Ovary (tissue), 10 donors: ENCODE measurements at places on chromosomes 3 and 15.

- no peak for DNase-seq
Observed at GRCh38 chr3:88440701-88441100, 290.9 kb downstream of the C3orf38 start.

DNA sequence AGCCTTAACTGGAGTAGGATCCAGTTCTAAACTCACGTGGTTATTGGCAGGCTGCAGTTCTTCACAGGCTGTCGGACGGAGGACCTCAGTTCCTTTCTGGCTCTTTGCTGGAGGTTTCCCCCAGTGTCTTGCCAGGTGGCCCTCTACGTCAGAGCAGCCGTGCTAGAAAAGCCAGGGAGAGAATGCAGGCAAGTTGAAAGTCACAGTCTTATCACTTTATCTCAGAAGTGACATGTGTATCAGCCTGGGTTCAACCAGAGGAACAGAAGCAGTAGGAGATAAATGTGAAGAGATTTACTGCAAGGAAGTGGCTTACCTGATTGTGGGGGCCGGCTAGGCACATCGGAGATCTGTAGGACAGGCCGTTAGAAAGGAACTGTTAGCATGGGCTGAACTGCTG, 125.3 kb upstream of the BNIP2 start:
- DNase-seq, result no peak

- DNase-seq, result peak; percentile 52
Observed at GRCh38 chr3:9552252-9552999, 1.2 kb downstream of the LHFPL4 start.

GRCh38 chr15:89167267-89168176, 53.9 kb downstream of the RLBP1 start:
- no peak for DNase-seq

GRCh38 chr15:74955796-74956647, 550 bp downstream of the RPP25 start:
- peak; percentile 83 for DNase-seq

DNA sequence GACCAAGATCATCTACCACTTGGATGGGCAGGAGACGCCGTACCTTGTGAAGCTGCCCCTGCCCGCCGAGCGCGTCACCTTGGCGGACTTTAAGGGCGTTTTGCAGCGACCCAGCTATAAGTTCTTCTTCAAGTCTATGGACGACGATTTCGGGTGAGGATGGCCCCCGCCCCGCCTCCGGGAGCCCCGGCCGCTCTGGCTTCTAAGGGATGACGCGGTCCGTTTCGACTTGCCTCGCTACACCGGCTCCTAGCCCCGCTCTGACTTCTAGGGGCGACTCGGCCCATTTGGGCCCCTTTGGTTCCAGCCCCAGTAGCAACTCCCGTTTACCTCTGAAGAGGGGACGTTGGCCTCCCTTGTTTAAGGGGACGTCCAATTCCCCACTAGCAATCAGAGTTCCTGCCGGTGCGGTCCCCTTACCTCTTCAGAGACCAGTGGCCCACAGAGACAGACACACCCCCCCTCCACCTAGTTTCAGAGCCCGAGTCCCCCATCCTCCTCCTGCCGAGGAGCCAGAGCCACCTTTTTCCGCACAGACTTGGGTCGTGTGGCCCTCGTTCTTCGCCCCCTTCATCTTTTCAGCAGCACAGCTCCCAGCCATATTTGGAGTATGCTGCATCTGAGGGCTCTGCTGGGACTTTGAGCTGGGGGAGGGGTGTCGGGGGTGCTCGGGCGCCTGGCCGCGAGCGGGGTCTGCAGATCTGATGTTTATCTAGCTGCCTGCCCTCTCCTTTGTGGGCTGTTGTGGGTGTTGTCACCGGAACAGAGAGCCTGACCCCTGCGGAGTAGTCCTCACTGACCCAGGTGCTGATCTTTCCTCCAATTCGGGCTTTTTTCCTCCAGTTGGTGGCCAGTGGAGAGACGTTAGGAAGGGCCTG, 706 bp downstream of the DVL3 start:
- DNase-seq, result no peak

DNA sequence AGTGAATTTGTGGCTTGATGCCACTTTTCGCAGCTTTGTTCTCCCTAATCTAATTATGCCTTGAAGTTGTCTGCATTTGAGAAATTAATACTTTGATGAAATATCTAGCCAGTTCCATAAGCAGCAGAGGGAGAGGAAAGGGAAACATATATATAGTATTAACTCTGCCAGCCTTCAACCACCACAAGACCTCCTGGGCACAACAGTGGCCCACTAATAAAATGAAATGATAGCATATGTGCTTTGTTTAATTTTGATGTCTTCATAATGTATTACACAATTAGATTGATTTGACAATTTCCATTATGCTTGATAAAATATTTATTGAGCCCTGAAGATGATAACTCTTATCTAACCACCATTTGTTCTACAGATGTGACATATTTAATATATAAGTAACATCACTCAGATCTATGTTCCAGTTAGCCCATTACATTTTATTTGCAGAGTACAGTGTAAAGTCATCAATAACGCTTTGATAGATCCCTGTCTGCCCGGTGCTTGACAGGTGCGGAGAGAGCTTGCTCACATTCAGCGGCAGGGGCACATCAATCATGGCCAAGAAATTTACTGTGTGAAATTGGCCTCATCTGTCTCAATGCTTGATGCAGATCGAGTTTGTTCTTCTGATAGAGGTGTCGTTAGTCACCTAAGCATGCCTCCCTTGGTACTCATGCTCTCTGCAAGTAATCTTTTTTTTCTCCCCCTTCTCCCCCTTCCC, 187.4 kb downstream of the MECOM start:
- no peak for DNase-seq

GRCh38 chr15:69591905-69592508, 139.4 kb downstream of the RPLP1 start:
- no peak for DNase-seq

GRCh38 chr3:27290760-27291159, 78.4 kb downstream of the NEK10 start:
- DNase-seq, result no peak

DNA sequence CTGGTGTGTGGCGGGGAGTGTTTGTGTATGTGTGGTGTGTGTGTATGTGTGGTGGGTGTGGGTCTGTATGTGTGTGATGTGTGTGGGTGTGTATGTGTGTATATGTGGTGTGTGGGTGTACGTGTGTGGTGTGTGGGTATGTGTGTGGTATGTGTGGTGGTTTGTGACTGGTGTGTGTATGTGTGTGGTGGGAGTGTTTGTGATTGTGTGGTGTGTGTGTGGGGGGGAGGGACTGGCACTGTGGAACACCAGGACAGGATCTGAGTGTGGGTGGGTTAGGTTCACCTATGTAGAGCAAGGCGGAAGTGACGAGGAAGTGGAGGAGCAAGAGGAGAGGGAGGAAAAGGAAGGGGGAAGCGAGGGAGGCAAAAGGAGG, 510.8 kb downstream of the SHQ1 start:
- no peak for DNase-seq

DNA sequence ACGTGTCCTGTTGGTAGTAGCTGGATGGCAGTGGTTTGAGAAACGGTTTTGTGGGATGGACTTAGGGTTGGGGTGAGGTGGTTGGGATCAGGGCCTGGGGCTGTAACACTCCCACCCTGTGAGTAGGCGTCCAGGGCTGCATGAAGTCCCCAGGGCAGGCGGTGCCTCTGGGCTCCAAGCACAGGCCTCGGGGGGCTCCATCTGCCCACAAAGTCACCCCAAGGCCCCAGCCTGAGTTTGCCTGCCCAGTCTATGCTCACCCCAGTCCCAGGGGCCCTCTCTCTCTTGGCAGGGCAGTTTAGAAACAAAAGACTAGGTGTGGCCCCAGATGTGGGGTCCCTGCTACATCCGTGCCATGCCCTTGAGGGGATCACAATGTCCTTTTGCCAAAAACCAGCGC, 86.9 kb upstream of the PRR23E start:
- no peak for DNase-seq

DNA sequence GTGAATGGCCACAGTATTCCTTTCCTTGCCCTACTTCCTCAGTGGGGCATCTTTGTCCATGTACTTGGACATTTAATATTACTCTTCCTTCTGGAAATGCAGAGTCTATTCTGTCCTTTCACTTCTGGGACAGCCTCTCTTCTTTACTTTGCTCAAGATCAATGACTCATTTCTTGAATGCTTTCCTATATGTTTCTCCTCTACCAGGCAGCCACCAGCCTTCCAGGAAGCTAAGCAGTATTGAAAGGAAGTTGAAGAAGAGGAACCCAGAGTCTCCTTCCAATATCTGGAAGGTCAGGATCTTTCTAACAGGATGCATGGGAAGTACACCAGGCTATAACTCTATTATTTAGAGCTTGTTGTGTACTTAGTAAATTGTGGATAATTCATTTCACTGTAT, 182.8 kb downstream of the CD47 start:
- DNase-seq, result no peak

DNA sequence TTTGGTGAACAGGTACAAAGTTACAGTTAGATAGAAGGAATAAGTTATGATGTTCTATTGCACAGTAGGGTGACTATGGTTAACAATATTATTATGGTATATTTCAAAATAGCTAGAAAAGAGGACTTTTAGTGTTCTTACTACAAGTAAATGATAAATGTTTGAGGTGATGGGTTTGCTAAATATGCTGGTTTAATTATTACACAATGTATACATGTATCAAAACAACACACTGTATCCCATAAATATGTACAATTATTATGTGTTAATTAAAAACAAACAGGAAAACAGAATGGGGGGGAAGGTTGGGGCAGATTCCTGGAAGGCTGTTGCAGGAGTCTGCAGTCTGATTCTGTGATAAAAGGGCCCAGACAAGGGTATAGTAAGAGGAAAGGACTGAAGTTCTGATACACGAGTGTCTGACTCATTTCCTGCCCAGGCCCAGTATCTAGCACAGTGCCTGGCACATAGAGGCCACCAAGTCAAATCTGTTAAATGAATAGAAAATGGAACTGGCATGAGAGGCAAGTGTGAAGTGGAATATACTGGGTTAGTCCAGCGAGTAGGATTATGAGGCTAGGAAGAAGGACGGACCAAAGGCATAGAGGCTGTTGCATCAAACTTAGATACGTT, 7.2 kb upstream of the ENTPD3 start:
- DNase-seq, result no peak

- no peak for DNase-seq
Observed at GRCh38 chr3:189863031-189863430, 231.8 kb downstream of the TP63 start.

GRCh38 chr15:69897471-69898237, 200.1 kb downstream of the TLE3 start:
- no peak for DNase-seq

- DNase-seq, result no peak
Observed at GRCh38 chr3:191444569-191444968, 16.4 kb upstream of the PYDC2 start.

DNA sequence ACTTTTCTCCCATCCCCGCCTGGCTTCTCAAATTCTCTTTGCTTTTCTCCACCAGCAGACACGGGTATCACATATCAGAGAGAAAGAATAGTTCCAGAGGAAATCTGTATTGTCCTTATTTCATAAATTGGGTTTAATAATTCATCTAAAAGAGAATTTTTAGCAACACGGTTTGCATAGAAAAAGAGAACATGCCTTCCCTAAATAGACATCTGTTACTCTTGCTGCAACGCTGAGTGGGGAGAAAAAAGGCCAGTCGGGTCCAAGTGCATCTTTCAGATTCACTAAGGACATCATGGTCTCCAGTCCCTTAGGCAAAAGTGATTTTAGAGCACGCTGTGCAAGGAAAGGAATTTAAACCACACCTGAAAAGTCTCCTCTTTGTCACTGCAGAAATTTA, 201.3 kb downstream of the ABHD5 start:
- DNase-seq, result no peak

GRCh38 chr15:90710436-90711027, 6.6 kb upstream of the BLM start:
- DNase-seq, result no peak

GRCh38 chr3:48022178-48022577, 6.0 kb upstream of the MAP4 start:
- DNase-seq, result no peak

- no peak for DNase-seq
Observed at GRCh38 chr3:99211309-99211708, 309.8 kb upstream of the DCBLD2 start.

DNA sequence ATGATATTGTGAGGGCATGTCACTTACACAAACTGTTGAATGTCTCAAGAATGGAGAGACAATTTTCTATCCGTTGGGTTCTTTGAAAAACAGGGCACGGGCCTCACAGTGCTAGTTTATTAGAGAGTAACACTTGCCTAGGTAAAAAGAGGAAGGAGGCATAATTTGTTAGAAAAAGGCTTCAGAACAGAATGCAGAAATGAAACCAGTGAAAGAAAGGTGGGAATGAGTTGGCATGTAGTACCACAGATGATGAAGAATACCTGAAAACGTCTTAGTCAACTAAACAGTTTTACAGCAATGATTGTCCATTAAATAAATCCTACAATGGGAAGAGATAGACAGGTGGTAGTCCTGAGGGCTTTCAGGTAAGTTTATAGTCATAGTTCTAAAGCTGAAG, 1399.7 kb upstream of the CADM2 start:
- no peak for DNase-seq

GRCh38 chr3:26838026-26838425, 215.5 kb downstream of the LRRC3B start:
- DNase-seq, result no peak

GRCh38 chr3:17407576-17407975, 334.9 kb downstream of the TBC1D5 start:
- no peak for DNase-seq

- DNase-seq, result no peak
Observed at GRCh38 chr3:185796431-185797107, 28.3 kb downstream of the IGF2BP2 start.

DNA sequence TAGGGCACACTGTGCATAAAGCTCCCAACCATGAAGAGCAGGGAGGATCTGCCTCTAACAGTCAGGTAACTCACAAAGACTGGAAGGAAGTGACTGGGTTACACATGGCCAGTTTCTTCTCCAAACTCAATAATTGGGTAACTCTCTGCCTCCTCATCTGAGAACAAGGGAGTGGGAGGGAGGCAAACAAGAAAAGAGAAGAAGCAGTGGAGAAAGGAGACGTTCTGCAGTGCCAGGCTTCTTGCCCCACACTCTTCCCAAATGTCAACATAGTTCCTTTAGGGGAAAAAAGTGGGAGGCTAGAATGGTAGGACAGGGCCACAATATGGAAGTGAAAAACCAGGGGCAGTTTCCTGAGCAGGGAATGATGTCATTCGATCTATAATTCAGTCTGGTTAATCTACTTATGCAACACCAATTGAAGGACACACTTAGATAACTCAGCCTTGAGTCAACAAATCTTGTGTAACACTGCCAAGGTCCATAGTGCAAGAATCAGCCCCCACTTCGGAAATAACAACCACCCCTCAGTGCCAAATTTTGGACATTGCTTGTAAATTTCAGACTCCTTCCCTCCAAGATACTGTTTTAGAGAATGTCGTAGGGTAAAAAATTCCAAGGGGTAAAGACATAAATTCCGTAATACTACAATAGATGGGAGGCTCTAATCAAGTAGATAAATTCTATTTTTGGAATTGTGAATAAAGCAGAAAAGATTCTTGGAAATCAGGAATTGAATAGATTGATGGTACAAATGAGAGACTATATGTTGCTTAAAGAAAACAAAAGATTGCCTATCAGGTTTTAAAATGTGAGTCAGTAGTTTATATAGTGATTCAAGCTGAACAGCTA, 143.0 kb downstream of the LPP start:
- no peak for DNase-seq

- no peak for DNase-seq
Observed at GRCh38 chr3:37608061-37608702, 253.5 kb upstream of the CTDSPL start.

GRCh38 chr3:117234331-117234730, 524.8 kb downstream of the TUSC7 start:
- no peak for DNase-seq
